ENCODE measurements at places on chromosomes 1 and 21. TPM values are rescaled to one million over a fixed set of nuclear protein-coding genes. Genes with fewer than 3 reads are reported as not detected.

GRCh38 chr1:52651904-52652303 is 18.9 kb downstream of the SHISAL2A start:
- no peaks in the 10 kb centered on the region for H3K36me3 ChIP-seq
- no peaks in the 10 kb centered on the region for H3K27me3 ChIP-seq
- H3K4me1 ChIP-seq, result no peaks in the 10 kb centered on the region
- H3K4me3 ChIP-seq, result no peak overlapping the region
- H3K27ac ChIP-seq, result no peak overlapping the region

GRCh38 chr21:38931291-38931690 is 125.6 kb downstream of the ETS2 start:
- no peak overlapping the region for H3K4me3 ChIP-seq
- H3K27me3 ChIP-seq, result no peaks in the 10 kb centered on the region
- H3K27ac ChIP-seq, result no peak overlapping the region
- no peak for DNase-seq

The MSH4 gene
- 0.40 TPM for total RNA-seq

The CCDC28B gene
- total RNA-seq, result 3.9 TPM

Measured in ovary (tissue), 10 donors.